Posterior vena cava (tissue), 2 donors: ENCODE measurements at places on chromosomes 2 and 18. TPM values are rescaled to one million over a fixed set of nuclear protein-coding genes. Genes with fewer than 3 reads are reported as not detected.

RPS27A gene
- total RNA-seq: 782 TPM

PAX3 gene
- 0.48 TPM for total RNA-seq

ATP6V1B1 gene
- 0.48 TPM for total RNA-seq

CTIF gene
- 87.8 TPM for total RNA-seq

SP5 gene
- total RNA-seq: 0.28 TPM

TMEM169 gene
- total RNA-seq: 0.51 TPM

GRCh38 chr2:46574457-46575355 lies 95.3 kb downstream of the TMEM247 start:
- DNase-seq: no peak

DNA sequence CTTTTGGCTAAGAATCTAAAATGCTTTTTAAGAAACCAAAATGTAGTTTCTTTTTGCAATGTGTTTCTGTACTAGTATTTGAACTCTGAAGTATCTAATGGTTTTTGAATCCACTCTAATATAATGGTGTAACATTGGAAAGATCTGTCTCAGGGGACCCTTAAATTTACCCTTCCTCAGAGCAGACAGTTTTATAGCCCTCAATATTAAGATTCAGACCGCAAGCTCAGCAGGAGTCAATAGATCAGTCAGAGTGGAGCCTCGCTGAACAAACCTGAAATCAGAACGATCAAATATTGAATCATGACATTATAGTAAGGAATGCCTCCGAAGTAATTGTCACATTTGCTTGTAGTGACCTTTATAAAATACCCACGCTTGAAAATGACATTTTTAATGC lies 18.3 kb downstream of the SGPP2 start:
- no peak for DNase-seq

DNA sequence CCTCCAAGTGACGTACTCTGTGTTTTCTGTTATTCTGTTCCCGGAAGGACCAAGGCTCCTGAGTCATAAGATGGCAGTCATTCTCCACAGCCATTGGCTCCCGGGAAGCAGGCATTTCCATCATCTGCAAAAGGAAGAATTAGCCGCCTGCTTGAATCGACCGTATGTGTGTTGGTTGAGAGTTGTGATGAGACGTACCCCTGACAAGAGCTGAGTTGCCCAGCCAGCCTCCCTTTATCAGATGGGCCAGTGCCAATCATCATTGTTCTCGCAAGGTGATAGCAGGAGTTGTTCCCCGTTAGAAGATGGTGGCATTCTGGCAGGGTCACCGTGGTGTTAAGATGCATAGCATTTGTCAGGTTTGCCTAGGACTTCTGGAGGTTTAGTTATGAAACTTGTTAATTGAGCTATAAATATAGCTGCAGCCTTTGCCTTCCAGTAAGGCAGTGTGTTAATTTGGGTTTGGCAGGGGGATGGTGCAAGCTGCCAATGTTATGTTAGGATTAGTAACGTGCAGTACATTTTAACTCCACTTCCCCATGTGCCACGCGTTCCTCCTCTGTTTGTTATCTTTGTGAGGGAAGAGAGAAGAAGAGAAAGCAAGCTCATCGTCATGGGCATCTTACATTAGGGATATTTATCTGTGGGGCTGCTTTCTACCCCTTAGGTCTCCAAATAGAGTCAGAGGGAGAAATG lies 652.7 kb upstream of the FANCL start:
- DNase-seq: no peak

GRCh38 chr2:197285361-197285760 lies 25.2 kb downstream of the ANKRD44 start:
- DNase-seq: no peak

DNA sequence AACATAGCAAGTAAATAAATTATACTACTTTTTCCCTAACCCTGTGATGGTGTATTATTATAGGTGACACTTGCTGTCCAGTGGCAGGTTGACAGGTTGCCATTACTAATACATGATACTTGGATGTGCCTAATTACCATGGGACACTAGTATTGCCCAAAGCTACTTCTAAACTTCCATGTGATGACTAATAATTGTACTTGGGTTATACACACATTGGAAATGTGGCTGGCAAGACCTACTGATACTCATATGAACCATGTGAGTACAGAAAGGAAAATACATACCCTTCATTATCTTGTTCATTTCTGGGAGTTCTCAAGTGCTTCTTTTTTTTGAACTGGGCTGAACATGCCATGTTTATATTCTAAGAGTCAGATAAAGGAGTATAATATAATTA lies 156.4 kb downstream of the IKZF2 start:
- no peak for DNase-seq

DNA sequence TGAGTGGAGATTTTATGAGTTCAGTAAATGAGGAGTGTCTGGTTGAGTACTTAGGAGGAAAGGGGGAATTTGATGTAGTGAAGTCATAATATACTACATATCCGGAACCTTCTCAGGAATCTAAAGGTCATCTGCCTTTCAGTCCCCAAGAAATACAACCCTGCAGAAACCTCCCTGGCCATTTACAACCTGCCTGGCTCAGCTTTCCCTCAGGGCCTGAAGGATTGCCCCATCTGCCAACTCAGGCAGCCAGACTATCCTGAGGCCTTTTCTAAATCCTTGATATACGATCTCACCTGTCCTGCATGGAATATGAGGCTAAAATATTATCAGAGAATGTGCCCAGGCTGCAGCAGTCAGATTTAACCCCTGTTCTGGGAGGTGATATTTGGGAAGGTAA lies 165.4 kb upstream of the SPOPL start:
- no peak for DNase-seq

DNA sequence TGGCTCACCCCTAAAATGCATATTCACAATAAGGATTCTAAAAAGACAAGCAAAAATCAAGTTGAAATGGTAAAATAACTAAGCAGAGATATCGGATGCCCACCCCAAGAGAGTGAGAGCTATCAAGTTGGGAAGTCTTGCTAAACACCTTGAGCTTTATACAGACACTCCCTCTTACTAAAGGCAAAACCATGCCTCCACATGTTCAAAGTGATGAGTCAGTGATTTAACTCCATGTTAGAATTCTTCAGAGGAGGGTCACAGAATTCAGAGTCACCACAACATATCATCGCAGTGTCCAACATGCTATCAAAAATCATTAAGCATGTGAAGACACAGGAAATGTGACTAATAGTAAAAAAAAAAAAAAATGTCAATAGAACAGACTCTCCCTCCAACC lies 20.6 kb upstream of the ST8SIA3 start:
- DNase-seq: no peak

DNA sequence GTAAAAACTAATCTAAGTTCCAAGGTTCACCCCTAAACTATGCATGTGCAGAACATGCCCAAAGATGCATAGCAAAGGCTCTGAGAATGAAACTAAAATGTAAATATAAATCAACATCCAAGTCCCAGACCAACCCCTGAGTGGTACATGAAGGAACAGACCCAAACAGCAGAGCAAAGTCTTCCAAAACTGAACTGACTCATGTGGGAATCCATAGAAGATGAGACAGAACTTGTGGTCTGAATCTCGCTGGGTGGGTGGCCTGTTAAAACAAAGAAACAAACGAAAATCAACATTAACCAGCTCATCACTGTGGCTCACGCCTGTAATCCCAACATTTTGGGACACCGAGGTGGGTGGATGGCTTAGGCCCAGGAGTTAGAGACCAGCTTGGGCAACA lies 29.5 kb upstream of the ATRAID start:
- no peak for DNase-seq

DNA sequence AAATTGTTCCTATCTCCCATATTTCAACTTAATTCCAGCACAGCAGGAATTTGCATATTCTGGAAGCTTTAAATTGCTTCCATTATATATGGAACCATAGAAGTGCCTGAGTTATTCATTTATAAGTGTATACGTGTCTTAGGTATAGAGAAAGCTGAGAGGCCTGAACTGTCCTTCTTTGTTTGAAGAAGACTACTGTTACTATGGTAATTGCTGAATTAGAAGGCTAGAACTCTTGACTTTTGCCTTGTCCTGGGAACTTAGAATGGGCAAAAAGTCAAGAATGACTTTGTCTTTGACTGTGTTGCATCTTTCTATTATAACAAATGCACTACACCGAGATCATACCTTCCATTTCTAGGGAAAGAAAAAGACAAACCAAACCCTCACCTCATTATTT lies 15.7 kb downstream of the CAMKMT start:
- DNase-seq: no peak

GRCh38 chr2:162365392-162365791 lies 21.5 kb downstream of the GCA start:
- DNase-seq: no peak

DNA sequence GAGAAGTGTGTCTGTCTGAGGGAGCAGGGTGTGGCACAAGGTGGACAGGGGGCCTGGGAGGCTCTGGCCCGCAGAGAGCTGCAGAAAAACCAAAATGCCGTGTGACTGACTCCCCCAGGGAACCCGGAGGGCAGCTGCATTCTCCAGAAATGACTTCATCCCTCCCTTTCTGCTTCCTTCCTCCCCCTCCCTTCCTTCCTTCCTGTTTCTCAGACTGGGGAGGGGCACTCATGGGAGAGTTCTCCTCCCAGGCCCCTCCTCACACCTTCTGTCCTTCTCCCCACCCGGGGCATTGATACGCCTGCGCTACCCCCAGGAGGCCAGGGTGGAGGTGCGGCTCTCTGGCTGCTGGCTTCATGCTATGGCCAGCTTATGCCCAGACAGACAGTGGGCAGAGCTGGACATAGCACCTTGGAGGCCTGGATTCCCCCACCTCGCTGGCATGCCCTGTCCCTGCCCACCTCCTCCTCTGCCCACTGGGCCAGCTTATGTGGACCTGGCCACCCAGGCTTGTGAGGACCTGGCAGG lies 8.2 kb upstream of the GPR17 start:
- DNase-seq: no peak

- DNase-seq: no peak
Observed at GRCh38 chr18:5064841-5065370, 132.2 kb downstream of the AKAIN1 start.

- DNase-seq: no peak
Observed at GRCh38 chr2:122867941-122868340, 1112.5 kb downstream of the TSN start.
